ENCODE measurements at places on chromosomes 16 and 17. TPM values are rescaled to one million over a fixed set of nuclear protein-coding genes. Genes with fewer than 3 reads are reported as not detected.

DNA sequence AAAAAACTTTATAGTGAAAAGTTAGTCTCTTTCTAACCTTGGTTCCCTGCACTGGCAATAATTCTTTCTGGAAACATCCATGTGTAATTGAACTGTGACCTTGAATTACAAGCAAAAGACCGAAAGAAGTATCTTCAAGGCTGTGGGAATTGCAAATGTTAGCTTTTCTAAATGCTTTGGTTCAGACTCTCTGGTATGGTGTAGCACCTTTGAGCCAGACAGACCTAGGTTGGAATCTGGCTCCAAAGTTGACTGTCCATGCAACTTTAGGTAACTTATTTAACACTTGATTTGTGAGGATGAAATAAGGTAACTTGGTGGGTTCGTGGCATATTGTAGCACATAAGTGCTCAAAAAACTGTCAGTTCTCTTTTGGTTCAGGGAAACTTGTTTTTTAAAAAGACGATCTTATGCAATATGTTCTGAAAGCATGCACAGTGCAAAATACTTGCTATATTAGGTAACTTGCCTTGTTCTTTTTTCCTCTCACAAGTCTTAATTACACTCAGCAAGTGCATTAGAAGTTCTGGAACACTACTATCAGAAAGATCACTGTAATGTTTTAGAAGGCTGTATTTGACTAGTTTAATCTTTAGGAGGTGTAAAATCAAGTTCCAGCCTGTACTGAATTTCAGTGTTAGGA, 46.3 kb downstream of the TANGO6 start:
- no peak for DNase-seq

GRCh38 chr17:79838522-79839274, 542 bp downstream of the CBX4 start:
- DNase-seq: no peak

DNA sequence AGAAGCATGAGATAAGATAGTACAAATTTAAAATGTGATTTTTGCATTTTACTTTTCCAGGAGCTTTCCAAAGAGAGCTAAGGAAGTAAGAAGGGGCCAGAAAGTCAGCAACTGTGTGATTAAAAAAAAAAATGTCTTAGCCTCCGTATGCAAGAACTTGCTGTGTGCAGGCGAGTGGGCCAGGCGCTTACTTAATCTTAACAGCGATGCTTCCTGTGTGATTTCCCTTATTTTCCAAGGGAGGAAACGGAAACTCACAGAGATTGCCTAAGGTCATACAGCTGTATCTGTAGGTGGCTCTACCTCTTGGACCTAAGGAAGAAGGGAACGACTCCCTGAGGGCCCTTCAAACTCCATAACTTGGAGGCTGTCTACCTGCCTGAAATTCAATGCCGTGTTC, 11.1 kb downstream of the HS3ST3B1 start:
- no peak for DNase-seq

GRCh38 chr17:1999557-2000251, 25.4 kb downstream of the RTN4RL1 start:
- no peak for DNase-seq

The KRTAP9-9 gene
- not detected for polyA plus RNA-seq

- DNase-seq: no peak
Observed at GRCh38 chr17:66240013-66240412, 10.8 kb upstream of the APOH start.

The TM4SF5 gene
- polyA plus RNA-seq: 1.5 TPM
